ENCODE measurements at places on chromosomes 6 and 20.

GRCh38 chr6:109221543-109222195 lies 126.4 kb downstream of the CEP57L1 start:
- no peak for DNase-seq

GRCh38 chr6:76472858-76473257 lies 400.4 kb upstream of the IMPG1 start:
- DNase-seq: no peak

DNA sequence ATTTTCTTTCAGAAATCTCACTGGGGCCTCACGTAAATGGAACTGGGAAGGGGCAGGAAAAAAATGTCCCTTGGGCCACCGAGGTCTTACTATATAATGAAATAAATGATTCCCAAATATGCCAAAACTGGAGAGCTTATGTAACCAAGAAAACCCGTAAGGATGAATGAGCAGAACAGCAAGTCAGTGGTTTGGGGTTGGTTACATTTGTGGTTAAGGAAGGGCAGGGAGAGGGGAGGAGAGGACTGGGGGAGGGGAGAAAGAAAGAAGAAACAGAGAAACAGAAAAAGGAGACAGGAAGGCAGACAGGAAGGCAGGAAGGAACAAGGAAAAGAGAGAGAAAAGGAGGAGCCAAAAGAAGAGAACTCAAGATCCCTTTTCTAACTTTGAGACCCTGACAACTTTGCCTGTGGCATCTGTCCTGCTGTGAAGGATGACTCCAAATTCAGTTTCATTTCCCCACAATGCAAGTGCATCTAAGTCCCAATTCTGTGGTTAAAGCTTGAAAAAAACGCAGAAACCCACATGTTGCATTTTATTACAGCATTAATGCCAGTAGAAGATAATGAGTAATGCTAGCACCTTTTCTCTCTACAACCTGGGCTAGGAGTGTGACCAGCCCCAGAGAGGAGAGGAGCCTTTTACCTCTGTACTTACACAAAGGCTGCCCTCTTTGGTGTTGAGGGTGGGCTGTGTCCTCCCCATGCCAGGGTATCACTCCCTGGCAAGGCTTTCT lies 10.8 kb upstream of the ARMC2 start:
- no peak for DNase-seq

DNA sequence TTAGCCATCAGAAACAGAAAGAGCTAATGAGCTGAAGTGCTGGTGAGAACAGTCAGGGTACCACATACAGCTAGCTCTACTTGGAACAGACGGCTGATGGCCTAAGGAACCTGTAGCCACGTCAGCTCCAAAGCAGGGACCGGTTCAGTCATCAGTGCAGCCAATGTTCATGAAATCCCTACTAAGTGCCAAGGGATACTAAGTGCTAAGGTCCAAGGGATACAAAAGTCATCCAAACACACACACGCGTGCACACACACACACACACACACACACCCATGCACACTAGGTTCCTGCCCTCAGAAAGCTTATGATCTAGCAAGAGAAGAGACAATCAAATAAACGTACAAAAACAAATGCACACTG lies 53.6 kb downstream of the MAP3K5 start:
- no peak for DNase-seq

DNA sequence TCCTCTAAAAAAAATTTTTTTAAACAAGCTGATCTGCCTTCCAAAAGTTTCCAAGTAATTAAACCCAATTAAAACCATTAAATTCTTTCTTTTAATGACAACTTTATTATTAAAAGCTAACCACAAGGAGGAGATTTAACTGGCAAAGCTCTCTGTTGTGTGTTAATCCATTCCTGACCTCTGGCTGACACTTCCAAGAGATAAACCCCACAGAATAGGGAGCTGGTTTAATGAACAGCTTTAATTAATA lies 230.8 kb downstream of the EYA2 start:
- DNase-seq: no peak

GRCh38 chr20:33657704-33658095 lies 4.4 kb upstream of the C20orf144 start:
- no peak for DNase-seq

Data from stimulated activated CD4-positive, alpha-beta T cell treated with anti-CD3 and anti-CD28 coated beads, Interleukin-1b, Interleukin-23, amount 100 ng/mL, for 1 hour (primary cell).